HepG2 (cell line): ENCODE measurements at places on chromosomes 7 and 10. TPM values are rescaled to one million over a fixed set of nuclear protein-coding genes. Genes with fewer than 3 reads are reported as not detected.

DNA sequence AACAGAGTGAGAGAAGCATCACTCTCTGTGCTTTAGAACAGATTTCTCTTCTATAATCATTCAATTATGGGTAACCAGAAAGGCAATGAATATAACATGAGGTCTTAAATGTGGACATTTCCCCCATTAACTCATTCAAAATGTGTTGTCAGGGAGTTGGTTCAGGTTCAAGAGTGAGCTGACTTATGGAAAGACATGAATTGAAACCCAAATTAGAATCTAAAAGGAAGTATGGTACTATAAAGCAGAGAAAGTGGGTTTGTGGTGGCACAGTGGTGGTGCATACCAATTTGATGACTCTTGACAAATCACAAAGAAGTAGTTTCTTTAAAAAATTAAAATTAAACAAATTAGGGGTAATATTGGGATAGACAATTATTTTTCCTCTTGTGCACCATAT is 114.6 kb upstream of the MEOX2 start:
- no peak for DNase-seq

- no peak for DNase-seq
Measured at GRCh38 chr10:116298586-116298985, 25.6 kb upstream of the GFRA1 start.

GRCh38 chr7:87110778-87111177 is 41.5 kb upstream of the DMTF1 start:
- DNase-seq, result peak; percentile 36

GRCh38 chr7:3301449-3301731 is 338 bp downstream of the SDK1 start:
- no peak for DNase-seq

- DNase-seq, result no peak
Measured at GRCh38 chr7:16935341-16935735, 53.6 kb upstream of the AGR3 start.

- no peak for DNase-seq
Measured at GRCh38 chr7:84085998-84086397, 108.6 kb downstream of the SEMA3A start.

DNA sequence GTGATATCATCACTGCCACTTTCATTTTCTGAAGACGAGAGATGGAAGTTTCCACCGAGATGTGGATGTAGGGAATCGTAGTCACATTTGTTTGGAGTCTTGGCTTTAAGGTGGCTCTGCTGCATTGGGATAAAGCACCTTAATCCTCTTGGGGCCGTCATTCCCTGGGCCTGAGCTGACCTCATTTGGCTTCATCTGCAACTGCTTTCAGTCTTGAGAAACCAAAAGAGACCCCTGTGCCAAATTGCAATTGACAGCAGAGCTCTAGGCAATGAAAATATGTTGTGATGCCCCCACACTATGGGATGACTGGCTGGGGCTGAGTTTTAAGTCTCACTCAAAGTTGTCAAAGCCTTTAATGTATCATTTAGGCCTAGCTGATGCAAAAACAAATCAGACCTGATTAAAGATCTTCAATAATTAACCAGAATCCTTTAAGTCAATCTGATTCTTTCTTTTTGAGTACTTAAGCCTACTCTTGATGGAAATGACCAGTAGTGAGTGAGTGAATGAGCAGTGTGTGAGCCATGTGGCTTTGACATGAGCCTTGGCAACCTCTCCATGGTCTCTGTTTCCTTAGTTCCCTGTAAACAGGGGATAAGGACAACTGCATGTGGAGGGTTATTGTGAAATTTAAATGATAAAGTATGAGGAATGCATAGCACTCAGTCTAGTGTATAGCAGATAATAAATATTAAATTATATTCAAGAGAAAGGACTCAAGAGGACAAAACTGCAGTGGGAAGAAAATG is 155.0 kb downstream of the BMPER start:
- no peak for DNase-seq

DNA sequence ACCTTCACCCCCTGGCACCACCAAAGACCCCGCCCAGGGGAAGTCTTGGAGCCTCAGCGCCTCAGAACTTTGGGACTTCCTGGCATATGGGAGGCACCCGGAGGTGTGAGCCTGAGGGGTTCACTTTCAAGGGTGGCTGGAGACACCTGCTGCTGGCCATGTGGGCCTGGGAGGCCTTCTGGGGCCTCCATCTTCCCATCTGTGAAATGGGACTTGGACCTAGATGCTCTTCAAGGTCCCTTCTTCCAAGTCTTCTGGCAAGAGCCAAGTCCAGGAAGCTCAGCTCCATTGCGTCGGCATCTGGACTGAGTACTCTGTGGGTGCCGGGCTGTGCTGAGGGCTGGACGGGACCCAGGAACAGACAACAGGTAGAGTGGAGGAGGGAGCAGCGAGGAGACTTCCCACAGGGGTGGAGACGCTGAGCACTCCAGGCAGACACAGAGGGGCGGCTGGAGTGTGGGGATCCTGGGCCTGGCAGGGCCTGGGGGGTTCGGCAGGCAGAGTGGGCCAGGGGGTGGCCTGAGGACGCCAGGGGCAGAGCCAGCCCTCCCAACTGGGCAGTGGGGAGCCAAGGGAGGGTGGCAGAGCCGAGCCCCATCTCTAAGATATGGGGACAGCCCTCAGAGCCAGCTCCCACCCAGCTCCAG is 9.3 kb upstream of the LFNG start:
- DNase-seq, result no peak

- DNase-seq, result no peak
Measured at GRCh38 chr10:45432700-45433472, 58.9 kb downstream of the ALOX5 start.

- DNase-seq, result no peak
Measured at GRCh38 chr10:118101501-118101900, 54.8 kb upstream of the RAB11FIP2 start.

The ADAMTS14 gene
- 0.04 TPM in 1 of 2 replicates, not detected in the other for total RNA-seq

The PNLIPRP3 gene
- not detected in 2 replicates for total RNA-seq

The ZNF239 gene
- not detected in 2 replicates for total RNA-seq

The ECD gene
- total RNA-seq, result 27.6 and 41.8 TPM in 2 replicates

The SEMA4G gene
- total RNA-seq, result 42.9 and 46.2 TPM in 2 replicates

The FAM20C gene
- 14.5 and 19.9 TPM in 2 replicates for total RNA-seq

The TMEM140 gene
- total RNA-seq, result 5.6 and 9.2 TPM in 2 replicates

The MRC1 gene
- not detected in 2 replicates for total RNA-seq

The HYAL4 gene
- total RNA-seq, result not detected in 2 replicates
